Fibroblast of lung (primary cell): ENCODE measurements at places on chromosomes 13 and 19. TPM values are rescaled to one million over a fixed set of nuclear protein-coding genes. Genes with fewer than 3 reads are reported as not detected.

The LGALS14 gene
- not detected in 2 replicates for total RNA-seq

The ZNF154 gene
- 3.3 and 6.3 TPM in 2 replicates for total RNA-seq

The CRX gene
- total RNA-seq = not detected in 2 replicates

The KIRREL2 gene
- under 0.01 TPM in 1 of 2 replicates, not detected in the other for total RNA-seq

The TEX26 gene
- total RNA-seq = 0.26 and 0.66 TPM in 2 replicates
